Naive thymus-derived CD4-positive, alpha-beta T cell (primary cell): ENCODE measurements at places on chromosomes 4 and X. TPM values are rescaled to one million over a fixed set of nuclear protein-coding genes. Genes with fewer than 3 reads are reported as not detected.

Gene CXXC4
- total RNA-seq = 0.42 TPM

Gene XAGE2
- total RNA-seq = not detected

Gene MAP9
- 20.5 TPM for total RNA-seq

- DNase-seq = no peak
- no peak overlapping the region for H3K27ac ChIP-seq
- no peaks in the 10 kb centered on the region for H3K4me1 ChIP-seq
- H3K36me3 ChIP-seq = no peaks in the 10 kb centered on the region
- H3K27me3 ChIP-seq = no peaks in the 10 kb centered on the region
Measured at GRCh38 chrX:142095651-142096245, 109.3 kb downstream of the MAGEC2 start.
